ENCODE measurements at places on chromosomes 6 and 20. TPM values are rescaled to one million over a fixed set of nuclear protein-coding genes. Genes with fewer than 3 reads are reported as not detected.

DNA sequence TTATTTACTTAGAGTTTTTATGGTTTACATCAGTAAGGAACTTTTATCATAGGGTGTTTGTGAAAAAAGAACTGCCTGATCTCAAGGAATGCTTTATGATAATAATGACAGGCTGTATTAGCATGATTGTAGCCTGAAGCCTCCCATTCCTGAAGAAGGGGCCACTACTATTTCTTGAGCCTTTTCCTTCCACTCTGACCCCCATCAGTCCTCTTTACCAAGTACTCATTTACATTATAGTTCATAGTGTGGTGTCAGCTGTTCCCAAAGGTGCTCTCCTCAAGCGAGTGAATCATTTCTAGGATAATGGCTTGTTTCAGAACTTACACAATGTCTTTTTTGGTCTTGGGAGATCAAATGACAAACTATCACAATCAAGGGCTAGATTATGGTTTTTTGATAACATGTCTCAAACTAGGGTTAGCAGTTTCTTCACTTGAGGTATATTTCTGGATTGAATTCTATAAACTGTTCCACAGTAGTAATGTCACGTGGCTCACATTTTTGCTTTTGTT lies 283.6 kb downstream of the CDKAL1 start:
- DNase-seq, result no peak
- H3K36me3 ChIP-seq, result peaks cover 14% of the 10 kb centered on the region
- H3K4me1 ChIP-seq, result peaks cover 20% of the 10 kb centered on the region
- no peak overlapping the region for H3K27ac ChIP-seq

DNA sequence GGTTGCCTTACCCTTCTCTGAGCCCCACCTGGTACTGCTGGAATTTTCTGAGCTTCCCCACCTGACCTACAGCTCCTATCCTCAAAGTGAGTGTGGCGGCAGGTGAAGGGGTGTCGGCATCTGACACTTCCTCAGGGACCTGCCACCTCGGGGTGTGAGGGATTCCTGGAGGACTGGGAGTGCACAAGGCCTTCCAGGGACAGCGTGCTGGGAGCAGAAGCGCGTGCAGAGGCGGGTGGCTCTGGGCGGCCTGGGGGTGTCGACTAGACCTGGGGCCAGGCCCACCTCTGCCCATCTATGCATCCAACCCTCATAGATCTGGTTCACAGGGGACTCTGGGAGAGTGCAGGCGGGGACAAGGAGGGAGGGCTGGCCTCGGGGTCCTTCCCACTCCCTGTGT lies 7.8 kb downstream of the DLGAP4 start:
- no peak overlapping the region for H3K27ac ChIP-seq
- H3K27me3 ChIP-seq, result peaks cover 46% of the 10 kb centered on the region
- no peak for DNase-seq
- H3K4me1 ChIP-seq, result no peaks in the 10 kb centered on the region
- H3K4me3 ChIP-seq, result no peak overlapping the region

- peak overlapping the region; percentile 1 for H3K27ac ChIP-seq
- H3K27me3 ChIP-seq, result no peaks in the 10 kb centered on the region
- DNase-seq, result no peak
- no peak overlapping the region for H3K4me3 ChIP-seq
Observed at GRCh38 chr6:155066361-155066760, 71.2 kb downstream of the TIAM2 start.

GRCh38 chr6:119340796-119341487 lies 8.6 kb downstream of the MAN1A1 start:
- peaks cover under 1% of the 10 kb centered on the region for H3K27me3 ChIP-seq
- no peaks in the 10 kb centered on the region for H3K4me1 ChIP-seq
- no peak for DNase-seq
- no peaks in the 10 kb centered on the region for H3K36me3 ChIP-seq

- H3K4me3 ChIP-seq, result no peak overlapping the region
- H3K4me1 ChIP-seq, result no peaks in the 10 kb centered on the region
- peaks cover 2% of the 10 kb centered on the region for H3K27me3 ChIP-seq
- no peak overlapping the region for H3K27ac ChIP-seq
- no peak for DNase-seq
- no peaks in the 10 kb centered on the region for H3K36me3 ChIP-seq
Observed at GRCh38 chr6:135117413-135117968, 62.9 kb upstream of the HBS1L start.

DNA sequence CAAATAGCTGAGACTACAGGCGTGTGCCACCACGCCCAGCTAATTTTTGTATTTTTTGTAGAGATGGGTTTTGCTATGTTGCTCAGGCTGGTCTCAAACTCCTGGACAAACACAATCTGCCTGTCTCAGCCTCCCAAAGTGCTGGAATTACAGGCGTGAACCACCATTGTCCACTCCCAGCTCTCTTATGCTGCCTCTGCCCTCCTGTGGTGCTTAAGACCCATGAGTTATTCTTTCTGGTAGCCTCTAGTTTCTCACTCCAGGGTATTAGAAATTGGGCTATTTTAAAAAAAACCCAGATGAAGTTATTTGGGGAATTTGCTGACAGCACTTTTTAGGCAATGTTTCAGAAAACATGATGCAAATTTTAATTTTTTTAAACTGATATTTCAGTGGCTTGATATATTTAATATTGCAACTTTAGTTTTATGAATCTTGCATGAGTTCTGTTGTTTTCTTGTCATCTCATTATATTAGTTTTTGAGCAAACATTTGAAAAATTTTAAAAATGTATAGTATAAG lies 114.0 kb upstream of the FOXO3 start:
- no peaks in the 10 kb centered on the region for H3K4me1 ChIP-seq
- DNase-seq, result no peak
- H3K4me3 ChIP-seq, result no peak overlapping the region
- H3K27me3 ChIP-seq, result no peaks in the 10 kb centered on the region
- no peak overlapping the region for H3K27ac ChIP-seq

DNA sequence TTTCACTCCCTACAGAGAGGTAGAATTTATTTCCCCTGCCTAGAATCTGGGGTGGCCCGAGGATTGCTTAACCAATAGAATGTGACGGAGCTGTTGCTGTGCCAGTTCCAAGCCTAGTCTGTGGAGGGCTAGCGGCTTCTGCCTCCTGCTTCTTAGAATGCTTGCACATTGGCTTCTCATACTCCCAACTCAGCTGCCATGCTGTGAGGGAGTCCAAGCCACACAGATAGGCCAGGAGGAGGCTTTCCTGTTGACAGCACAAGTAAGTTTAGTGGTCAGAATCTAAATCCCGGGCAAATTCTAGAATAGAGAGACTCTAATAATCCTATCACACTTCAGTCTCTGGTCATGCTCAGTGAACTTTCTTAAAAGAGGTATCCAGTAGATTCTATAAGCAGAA lies 57.5 kb upstream of the SNRPB2 start:
- H3K36me3 ChIP-seq, result no peaks in the 10 kb centered on the region
- no peaks in the 10 kb centered on the region for H3K27me3 ChIP-seq
- no peak overlapping the region for H3K4me3 ChIP-seq
- H3K4me1 ChIP-seq, result no peaks in the 10 kb centered on the region

FOXQ1 gene
- not detected for total RNA-seq

KIF3B gene
- 45.5 TPM for total RNA-seq

LY6G6D gene
- not detected for total RNA-seq
